Stimulated activated CD4-positive, alpha-beta T cell treated with anti-CD3 and anti-CD28 coated beads, TNF-alpha, amount 100 ng/mL, for 48 hours (primary cell): ENCODE measurements at places on chromosomes 13 and 19.

DNA sequence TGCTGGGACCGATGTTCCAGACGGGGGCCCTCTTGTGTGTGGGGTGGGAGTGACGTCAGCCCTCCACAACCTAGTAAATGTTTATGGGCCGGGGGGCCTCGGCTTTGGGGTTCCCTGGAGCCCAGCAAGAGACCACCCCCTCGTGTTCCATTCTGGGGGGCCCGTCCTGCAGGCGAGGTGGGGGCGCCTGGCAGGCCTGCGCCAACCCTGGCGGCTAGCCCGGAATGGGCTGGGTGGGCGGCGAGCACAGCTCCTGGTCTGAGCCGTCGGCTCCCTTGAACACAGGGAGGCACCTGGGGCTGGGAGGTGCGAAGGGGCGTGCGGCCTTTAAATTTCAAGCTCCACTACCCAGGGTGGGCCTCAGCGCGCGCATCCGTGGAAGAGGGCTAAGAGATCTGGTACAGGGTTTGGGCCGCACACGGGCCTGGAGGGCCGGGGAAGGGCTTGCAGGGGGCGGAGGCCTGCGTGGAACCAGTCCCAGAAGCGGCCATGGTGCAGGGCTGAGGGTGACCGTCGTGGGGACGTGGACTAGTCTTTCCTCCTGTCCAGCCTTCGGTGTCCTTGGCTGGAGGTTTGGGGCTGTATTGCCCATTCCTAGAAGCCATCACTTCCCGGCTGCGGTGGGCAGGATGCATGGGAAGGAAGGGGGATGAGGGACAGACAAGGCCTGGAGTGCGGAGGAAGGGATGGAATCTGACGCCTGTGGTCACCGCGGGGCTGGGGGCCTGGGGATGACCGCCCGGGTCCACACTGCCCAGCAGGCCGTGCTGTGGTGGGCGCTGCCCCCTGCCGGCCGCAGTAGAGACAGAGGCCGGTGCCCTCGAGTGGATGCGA is 11.4 kb downstream of the NDUFA11 start:
- no peak for DNase-seq

DNA sequence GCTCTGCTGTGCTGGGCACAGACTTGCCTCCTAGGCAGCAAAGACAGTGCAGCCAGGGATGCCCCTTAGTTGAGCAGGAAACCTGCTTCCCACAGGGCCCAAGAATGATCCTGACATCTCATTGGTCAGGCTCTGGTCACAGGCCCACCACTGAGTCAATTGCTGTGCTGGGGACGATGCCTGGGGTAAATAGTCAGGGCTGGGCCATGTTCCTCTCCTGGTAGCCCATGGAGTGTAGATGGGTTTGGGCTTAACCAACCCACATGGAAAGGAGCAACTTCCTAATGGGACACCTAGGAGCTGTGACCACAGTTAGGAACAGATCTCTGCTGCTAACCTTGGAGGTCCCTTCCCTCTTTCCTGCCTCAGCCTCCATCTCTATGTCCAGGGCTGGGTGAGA is 212.5 kb upstream of the ZNF536 start:
- no peak for DNase-seq

- DNase-seq = no peak
Measured at GRCh38 chr13:73179650-73180274, 121.0 kb downstream of the KLF5 start.

DNA sequence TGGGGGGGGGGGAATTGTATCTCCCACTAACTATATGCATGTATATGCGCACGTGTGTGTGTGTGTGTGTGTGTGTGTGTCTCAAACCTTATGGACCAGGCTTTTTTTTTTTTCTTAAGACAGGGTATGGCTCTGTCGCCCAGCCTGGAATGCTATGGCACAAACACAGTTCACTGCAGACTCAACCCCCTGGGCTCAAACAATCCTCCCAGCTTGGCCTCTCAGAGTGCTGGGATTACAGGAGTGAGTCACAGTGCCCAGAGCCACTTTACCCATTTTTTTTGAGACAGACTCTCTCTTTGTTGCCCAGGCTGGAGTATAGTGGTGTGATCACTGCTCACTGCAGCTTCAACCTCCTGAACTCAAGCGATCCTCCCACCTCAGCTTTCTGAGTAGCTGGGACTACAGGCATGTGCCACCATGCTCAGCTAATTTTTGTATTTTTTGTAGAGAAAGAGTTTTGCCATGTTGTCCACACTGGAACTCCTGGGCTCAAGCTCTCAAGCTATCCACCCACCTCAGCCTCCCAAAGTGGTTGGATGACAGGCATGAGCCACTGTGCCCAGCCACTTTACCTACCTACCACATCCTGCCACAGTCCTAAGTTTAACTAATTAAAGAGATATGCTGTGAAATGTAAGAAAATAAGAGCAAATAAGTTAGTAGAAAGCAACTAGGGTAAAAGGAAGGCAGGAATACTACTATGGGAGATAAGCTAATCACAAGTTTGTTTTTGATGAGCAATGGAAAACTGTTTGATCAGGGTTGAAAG is 2.4 kb downstream of the ZMYM5 start:
- DNase-seq = no peak

DNA sequence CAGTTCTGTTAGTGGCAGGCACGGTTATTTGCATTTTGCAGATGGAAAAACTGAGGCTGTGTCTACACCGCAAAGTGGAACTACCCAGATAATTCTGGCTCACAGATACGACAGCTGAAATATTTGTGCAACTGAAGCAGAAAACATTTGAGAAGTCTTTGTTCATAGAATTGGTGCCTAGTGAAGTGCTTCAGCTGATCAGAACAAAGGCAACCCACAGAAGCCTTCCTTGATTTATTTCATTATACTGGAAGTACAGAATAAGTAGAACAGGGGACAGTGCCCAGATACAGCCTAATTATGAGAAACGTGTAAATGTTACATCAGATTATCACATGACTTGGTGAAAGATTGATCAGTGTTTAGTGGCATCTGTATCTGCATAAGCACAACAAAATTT is 73.4 kb upstream of the RAP2A start:
- DNase-seq = no peak

- no peak for DNase-seq
Measured at GRCh38 chr19:34555447-34555846, 73.9 kb downstream of the WTIP start.

DNA sequence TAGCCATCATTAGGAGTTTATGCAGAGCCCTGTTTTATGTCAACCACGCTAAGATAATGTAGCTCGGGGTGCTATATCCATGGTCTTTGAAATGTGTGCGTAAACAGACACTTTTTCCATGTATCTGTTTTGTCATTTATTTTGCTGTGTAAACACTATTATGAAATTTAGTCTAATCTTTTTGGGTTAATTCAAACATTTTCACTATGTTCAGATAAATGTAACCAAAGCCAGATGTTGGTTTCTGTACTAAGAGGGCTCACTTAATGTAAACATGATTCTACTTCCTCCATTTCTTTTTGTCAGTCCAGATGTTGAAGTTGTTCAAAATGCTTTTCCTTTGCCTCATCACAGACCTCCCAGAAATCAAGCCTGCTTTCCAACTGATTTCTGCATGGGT is 499.5 kb upstream of the GPC6 start:
- no peak for DNase-seq

GRCh38 chr19:15285896-15286591 is 46.3 kb downstream of the BRD4 start:
- no peak for DNase-seq

DNA sequence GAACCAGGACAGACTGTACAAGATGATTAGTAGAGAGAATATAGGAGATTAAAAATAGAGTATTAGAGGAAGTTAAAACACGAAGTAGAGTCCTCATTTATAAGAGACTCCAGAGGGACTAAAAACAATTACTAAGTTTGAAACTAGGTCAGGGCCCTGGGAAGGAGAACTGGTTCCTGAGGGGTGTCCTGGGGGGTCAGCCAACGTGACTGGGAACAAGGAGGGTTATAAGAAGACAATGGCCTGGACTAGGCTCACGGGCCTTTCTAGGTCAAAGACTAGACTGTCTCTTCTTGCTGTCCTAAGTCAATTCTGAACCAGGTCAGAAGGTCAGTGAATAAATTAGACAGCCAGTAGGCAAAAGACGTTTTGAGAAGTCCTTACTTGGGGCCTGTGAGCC is 165.3 kb downstream of the IER2 start:
- no peak for DNase-seq

DNA sequence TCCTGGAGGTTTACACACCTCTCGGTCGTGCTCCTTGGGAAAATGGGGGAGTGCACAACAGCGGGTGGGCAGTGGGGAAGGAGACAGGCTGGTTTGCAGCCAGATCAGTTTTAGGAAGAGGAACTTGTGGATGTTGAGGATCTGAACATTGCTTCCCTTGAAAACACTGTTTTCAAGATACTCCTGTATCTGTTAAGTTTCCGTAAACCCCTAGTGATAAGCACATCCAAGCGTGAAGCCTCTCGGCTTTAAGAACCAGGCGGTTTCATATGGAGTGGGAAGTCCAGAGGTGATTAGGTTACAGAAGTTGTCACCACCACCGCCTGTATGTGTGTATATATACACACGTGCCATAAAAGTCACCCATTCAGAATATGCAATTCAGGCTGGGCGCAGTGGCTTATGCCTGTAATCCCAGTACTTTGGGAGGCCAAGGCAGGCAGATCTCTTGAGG is 47.4 kb downstream of the SIPA1L3 start:
- DNase-seq = no peak

DNA sequence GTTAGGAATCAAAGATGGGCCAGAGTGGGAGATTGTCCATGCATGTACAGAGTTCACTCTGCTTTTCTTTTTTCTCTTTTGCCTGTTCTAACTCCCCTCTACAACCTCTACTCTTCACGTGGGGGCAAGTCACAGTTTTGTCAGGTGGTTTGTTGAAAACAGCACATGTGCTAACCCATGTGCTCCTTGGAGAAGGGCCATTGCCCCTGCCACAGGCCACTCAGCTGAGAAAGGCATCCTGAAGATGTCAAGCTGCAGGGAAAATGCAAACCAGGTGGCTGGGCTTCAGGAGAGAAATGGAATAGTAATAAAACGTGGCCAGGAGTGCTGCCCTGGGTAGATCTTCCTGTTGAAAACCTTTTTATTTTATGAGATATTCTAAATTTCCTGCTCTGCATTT is 35.3 kb upstream of the SLC10A2 start:
- DNase-seq = no peak
